ENCODE measurements at places on chromosomes 6 and 20.
A peak's percentile ranks its signal among the peaks of the same experiment; 100 is the strongest.

DNA sequence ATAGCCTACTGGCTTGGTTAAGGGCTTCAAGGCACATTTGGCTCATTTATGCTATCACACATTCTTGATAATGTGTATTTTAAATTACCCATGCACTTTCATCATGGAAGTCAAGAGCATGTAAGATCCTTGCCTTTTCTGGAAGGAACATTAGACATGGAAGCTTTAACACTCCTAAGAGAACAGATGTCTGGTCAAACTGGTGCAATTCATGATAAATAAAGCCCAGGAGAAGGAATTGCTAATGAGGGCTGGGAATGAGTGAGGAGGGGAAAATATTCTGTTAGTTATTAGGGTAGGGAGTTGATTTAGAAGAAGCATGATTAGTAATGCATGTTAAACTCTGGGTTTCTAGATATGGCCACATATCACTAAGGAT, 688.6 kb upstream of the CITED2 start:
- DNase-seq, result no peak

- DNase-seq, result no peak
These were observed 50.8 kb upstream of the LY86 start for GRCh38 chr6:6537488-6538260.

DNA sequence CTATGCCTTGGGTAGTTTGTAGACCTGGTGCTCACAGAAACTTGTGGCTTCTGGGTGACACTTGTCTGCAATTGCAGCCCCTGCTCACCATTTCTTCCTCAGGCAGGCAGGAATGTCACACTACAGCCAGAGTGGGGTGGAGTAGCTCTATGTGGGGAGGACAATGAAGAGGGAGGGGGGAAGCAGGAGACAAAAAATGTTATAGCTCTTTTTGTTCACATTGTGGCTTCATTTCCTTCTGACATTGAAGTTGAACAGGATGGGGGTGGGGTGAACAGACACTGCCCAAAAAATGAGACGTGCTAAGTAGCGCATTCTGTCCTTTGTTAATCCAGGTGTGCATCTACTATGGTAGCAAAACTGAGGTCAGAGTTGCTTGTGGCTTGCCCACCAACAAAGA, at the start of gene THEMIS:
THEMIS (minus strand) TSS at position 124 of the 400 bp plus-strand sequence. CDS start 126 bp downstream, outside the sequence.
- no peak for DNase-seq

DNA sequence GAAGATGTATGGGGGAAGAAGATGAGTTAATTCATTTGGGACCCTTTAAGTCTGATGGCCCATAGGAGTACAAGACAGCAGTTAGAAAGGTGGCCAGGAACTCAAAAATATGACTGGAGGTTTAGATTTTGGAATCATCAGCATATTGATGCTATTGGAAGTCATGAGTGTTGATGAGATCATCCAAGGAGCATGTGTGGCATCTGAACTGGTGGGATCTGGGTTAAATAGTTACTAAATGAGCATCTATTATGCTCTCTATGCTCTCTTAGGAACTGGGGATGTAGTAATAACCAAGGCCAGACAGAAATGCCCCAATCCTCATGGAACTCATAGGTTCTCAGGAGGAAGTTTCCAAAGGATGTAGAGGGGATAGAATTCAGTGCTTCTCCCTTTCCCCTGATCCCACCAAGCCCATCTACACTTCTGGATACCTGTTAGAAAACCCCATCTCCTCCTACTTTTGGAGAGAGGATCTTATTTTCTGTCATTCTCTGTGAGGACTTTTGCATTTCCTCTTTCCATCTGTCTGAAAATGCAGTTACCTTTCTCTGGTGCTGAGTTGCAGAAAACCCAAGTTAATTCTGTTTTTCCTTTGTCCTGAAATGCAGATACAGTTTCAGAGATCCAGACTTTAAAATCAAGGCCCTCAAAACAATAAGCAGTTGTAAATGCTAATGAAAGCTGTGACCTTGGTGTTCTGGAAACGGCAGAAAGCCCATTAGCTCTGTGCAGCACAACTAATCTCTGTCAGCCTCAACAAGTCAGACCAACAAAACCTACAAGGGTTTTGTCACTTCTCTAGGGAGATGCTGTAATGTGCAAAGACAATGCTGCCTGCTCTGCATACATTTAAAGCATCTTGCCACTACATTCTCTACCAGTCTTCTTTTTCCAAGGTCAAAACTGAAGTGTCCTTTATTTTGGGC, 65.8 kb downstream of the TBC1D7 start:
- no peak for DNase-seq

DNA sequence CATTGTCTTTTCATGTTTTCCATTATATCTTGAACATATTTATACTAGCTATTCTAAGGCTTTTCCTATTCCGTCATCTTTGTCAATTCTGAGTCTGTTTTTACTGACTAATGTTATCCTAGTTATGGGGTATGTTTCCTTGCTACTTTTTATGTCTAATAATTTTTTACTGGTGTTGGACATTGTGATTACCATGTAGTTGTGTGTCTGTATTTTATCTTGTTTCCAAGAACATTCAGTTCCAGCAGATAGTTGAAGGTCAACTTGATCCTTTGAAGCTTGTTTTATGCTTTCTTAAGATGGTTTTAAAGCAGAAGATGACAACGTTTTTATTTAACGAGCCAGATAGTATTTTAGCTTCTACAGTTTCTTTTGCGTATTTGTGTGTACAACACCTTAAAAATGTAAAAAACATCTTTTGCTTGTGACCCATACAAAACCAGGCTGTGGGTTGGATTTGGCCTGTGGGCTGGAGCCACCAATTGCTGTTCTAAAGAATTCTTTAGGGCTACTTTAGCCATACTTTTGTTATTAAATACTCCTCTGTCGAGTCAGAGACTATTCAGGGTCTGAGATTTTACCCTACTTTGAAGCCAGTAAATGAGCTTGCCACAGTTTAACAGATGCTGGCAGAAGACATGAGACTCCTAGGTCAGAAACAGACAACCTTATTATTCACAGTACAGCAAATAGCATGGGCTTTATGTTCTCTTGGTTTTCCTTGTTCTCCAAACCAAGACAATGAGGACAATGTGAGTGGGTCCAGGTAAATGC, 38.7 kb upstream of the REV3L start:
- DNase-seq, result no peak

GRCh38 chr6:144219056-144219685, 66.0 kb upstream of the UTRN start:
- DNase-seq, result peak; percentile 89

- DNase-seq, result peak; percentile 55
These were observed 54.7 kb downstream of the CDC5L start for GRCh38 chr6:44442236-44442635.

GRCh38 chr20:42024653-42025052, 406.5 kb upstream of the CHD6 start:
- peak; percentile 31 for DNase-seq

- DNase-seq, result no peak
These were observed 370.9 kb upstream of the SOX4 start for GRCh38 chr6:21222656-21223055.

DNA sequence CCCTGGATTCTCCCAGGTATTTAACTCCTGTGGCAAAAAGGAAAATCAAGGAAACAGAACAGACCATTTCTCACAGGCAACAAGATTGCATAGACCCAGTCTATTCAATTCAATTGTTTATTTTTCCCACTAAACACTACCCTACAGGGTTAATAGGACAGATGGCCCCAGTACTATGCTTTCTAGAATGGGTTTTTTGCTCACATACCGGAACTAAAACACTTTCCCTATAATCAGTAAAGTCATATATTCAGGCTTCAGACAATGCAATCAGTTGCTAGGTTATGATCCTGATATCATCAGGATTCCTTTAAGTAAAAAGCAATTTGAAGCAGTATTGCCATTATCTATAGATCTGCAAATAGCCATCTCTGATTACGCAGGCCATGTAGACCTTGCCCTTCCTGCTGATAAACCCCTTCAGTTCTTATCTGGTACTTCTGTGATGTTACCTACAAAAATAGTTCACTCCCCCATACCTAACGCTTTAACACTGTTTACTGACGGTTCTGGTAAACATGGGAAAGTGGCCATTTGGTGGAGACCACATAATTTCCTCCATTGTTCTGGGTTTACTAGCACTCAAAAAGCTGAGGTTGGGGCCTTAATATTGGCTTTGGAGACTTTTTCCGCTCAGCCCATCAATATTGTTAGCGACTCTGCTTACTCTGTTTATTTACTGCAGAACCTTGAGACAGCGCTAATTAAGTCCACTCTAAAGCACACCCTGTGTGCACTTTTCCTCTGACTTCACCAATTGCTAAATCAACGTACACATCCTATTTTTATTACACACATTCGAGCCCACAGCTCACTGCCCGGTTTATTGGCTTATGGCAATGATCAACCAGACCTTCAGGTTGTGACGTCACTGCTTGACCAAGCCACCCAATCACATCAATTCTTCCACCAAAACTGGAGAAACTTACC, 666.0 kb downstream of the PHF3 start:
- no peak for DNase-seq
